ENCODE measurements at places on chromosomes 16 and 17.

GRCh38 chr17:73420897-73421296, 109.1 kb upstream of the CDC42EP4 start:
- no peak for DNase-seq

- DNase-seq: peak; percentile 73
Observed at GRCh38 chr16:89241187-89242007, 23.9 kb downstream of the ZNF778 start.

GRCh38 chr16:83813823-83814658, 6.3 kb downstream of the HSBP1 start:
- DNase-seq: no peak

DNA sequence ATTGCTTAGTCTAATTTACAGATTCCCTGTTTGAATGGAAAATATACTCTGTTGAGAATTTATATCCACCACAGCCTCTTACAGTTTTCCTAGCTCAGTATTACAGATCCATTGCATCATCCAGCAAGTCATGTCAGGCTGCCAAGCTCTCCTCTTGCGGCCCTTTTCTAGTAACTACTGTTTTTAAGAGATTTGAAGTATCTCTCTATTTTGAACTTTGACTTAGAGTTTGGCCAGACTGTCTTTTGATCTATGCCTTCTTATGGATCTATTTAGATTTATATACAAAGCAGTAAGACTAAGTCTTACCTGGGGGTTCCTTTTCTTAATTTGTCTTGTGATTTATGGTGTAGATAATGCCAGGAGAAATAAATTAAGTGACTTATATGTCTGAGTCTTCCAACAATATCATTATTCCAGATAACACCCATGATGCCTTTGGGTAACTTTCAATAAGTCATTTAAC, 53.1 kb upstream of the ABCC11 start:
- no peak for DNase-seq

- no peak for DNase-seq
Observed at GRCh38 chr17:15247891-15248529, 17.1 kb downstream of the PMP22 start.

GRCh38 chr16:31464348-31464769, 5.1 kb downstream of the ARMC5 start:
- no peak for DNase-seq

- no peak for DNase-seq
Observed at GRCh38 chr16:10663146-10663545, 31.6 kb downstream of the TEKT5 start.

DNA sequence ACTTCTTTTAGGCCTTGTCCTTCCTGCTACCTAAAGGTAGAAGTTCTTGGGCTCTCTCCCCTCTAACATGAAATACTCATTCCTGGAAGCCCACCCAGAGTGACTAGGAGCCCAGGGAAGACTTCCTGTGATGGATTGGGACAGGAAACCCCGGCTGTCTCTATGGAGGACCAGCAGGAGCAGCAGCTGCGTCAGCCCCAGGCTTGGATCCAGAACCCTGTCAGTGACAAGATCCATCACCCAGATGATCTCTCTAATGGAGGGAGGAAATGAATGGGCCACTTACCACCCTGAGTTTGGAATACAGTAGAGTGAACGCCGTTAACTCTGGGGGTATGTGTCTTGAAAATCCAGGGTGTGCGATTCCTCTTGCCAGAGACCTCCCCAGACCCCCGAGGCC, 195.7 kb upstream of the WSCD1 start:
- no peak for DNase-seq

GRCh38 chr17:71376933-71377332, 743.9 kb upstream of the SOX9 start:
- DNase-seq: no peak

- DNase-seq: no peak
Observed at GRCh38 chr17:58316260-58316960, 12.2 kb downstream of the TSPOAP1 start.

DNA sequence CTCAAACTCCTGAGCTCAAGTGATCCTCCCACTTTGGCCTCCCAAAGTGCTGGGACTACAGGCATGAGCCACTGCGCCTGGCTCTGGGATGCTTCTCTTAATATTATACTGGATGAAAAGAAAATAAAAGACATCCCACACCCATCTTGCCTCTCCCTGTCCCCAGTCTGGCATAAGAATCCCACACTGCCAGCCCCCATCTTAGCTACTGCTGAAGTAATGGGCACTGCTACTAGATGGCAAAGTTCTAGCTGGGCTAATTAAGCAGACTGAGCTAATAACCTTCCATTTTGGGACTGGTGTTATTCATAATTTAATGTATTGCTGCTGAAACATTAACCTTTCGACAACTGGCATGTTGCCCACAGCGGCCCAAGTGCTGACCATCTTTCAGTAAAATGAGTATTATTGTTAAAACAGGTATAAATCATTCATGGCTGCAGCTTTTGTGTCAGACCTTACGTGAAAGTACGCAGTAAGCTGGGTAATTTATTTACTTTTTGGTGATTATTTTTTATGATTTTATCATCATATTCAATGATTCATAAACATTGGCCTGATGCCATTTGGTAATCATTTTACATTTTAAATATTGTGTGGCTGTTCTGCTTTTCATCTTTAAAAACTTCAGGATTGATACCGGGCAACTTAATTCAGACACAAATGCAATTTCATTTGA, 47.4 kb upstream of the ZFHX3 start:
- DNase-seq: no peak

GRCh38 chr17:9905078-9905415, at the start of gene RCVRN:
RCVRN (minus strand) TSS chr17:9905271; CDS start chr17:9905180, 91 bp downstream.
- no peak for DNase-seq

- DNase-seq: no peak
Observed at GRCh38 chr16:81502396-81503070, 57.9 kb downstream of the CMIP start.

DNA sequence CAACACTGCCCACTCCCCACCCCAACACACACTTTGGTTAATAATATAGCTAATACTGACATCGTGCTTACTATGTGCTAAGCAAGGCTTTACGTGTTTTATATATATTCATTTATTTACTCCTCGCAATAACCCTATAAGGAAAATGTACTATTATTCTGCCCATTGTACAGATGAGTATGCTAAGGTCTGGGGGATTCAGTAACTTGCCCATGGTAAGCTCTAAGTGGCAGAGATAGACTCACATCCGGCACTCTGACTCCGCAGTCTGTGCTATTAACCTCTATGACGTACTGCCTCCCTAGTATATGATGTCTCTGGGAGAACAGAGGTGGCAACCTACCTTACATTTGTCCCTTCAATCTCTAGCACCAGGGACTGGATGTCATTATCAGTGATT, 12.7 kb downstream of the CFAP20 start:
- DNase-seq: no peak

DNA sequence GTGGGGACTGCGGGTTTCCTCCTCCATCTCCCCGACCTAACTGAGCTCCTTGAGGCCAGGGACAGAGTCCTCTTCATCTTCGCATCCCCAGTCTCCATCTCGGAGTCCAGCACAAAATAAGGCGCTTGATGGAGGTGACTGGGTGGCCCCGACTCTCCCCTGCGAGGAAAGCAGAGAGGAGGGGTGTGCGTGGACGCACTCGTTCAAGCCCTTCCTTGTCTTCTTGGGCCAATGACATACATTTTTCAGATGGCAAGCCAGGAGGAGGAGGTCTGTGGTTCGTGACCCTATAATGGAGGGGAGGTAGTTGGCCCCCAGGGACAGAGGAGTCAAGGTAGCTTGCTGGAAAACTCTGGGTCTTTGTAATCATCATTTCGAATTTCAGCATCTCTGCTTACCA, 17.2 kb downstream of the CRISPLD2 start:
- DNase-seq: no peak

DNA sequence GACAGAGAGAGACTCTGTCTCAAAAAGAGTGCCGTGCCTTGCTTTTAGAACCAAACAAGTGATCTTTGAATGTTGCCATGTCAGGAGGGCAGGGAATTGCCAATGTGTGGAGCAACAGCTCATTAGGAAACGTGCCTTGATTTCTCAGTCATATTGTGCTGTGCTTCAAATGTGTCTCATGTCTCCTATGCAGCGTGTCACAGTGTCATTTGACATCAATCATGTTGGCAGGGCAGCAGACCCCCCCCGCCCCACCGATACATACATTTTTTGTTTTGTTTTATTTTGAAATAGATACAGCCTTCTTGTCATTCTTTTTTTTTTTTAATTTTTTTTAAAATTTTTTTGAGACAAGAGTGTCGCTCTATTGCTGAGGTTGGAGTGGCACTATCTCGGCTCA, 22.1 kb downstream of the MRC2 start:
- no peak for DNase-seq

DNA sequence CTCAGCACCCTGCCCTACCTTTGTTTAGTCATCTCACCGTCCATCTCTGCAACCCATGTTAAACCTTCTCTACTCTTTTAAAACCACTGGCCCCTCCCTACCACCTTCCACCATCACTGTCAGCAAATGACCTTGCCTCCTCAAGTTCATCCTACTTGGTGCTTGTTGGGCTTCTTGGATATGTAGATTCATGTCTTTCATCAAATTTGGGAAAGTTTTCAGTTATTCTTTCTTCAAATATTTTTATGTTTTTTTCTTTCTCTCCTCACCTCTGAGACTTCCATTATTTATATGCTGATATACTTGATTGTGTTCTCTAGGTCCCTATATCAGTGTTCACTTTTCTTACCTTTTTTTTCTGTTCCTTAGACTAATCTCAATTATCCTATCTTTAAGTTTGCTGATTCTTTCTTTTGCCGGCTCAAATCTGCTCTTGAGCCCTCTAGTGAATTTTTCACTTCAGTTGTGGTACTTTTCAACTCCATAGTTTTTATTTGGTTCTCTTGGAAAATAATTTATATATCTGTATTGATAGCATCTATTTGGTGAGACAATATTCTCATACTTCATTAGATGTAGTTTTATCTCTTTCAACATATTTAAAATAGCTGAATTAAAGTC, 28.7 kb upstream of the ALDH3A2 start:
- no peak for DNase-seq

DNA sequence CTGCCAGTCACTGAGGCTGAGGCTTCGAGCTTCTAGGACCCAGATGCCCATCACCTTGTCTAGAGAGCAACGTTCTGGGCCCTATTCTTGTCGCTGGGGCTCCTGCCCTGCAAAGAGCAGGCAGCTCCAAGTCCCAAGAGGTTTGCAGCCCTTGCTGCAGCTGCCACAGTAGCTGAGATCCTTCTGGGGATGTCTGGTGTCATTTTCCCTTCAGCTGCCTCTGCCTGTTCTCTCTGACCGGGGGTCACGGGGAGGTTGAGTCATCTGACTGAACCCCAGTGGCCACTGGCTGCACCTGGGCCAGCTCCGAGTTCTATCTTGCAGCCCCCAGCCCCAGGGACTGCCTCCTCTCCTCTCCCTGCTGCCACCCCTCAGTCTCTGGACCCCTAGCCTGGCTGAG, 4.9 kb downstream of the WSCD1 start:
- no peak for DNase-seq

DNA sequence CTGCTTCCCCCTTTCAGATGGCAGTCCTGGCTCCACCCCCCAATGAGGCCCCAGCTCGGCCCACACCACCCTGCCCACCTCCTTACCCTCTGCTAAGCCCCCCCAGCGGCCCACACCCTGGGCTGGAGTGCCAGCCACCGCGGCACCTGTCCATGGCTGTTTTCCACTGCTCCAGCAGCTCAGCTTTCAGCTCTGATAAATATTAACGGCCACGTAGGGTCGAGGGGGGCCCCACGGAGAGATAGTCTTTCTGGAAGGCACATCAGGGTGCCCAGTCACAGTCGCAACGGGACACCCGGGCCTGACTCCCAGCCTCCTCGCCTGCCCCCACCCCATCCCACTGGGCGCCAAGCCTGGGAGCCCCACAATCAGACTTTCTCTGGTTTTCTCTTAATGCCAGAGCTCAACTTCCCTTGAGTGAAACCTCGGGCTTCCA, 46.5 kb upstream of the CIBAR2 start:
- no peak for DNase-seq

- DNase-seq: no peak
Observed at GRCh38 chr17:13874817-13875216, 194.5 kb upstream of the COX10 start.

GRCh38 chr17:12528036-12528435, 137.7 kb upstream of the MYOCD start:
- DNase-seq: no peak

DNA sequence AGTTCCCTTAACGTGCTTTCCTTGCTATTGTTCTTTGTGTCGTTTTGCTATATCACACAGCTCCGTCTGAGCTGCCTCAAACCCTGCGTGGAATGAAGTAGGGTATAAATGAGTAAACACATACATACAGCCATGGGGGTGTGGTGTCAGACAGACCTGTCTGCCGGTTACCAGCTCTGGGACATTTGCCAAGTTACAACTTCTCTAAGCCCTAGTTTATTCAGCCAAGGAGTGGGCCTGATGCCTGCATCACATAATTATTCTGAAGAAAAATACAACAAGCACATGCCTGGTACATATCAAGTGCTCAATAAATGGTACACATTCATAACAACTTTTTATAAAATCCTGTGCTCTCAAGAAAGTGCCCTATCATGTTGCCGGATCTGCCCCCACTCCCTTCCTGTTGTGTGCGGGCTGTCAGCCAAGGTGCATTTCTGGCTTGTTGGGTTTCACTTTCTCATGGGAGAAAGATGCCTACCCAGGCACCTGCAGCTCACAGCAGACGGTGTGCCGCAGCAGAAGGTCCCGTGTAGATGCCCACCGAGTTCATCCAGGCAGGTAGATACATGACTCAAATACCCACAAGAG, 30.5 kb downstream of the SMPD3 start:
- DNase-seq: peak; percentile 62

GRCh38 chr16:17230932-17231581, 239.7 kb downstream of the XYLT1 start:
- no peak for DNase-seq

GRCh38 chr16:53899431-53899830, 195.5 kb downstream of the FTO start:
- DNase-seq: no peak

- DNase-seq: peak; percentile 83
Observed at GRCh38 chr16:3182608-3183444, 5.2 kb upstream of the OR1F1 start.

DNA sequence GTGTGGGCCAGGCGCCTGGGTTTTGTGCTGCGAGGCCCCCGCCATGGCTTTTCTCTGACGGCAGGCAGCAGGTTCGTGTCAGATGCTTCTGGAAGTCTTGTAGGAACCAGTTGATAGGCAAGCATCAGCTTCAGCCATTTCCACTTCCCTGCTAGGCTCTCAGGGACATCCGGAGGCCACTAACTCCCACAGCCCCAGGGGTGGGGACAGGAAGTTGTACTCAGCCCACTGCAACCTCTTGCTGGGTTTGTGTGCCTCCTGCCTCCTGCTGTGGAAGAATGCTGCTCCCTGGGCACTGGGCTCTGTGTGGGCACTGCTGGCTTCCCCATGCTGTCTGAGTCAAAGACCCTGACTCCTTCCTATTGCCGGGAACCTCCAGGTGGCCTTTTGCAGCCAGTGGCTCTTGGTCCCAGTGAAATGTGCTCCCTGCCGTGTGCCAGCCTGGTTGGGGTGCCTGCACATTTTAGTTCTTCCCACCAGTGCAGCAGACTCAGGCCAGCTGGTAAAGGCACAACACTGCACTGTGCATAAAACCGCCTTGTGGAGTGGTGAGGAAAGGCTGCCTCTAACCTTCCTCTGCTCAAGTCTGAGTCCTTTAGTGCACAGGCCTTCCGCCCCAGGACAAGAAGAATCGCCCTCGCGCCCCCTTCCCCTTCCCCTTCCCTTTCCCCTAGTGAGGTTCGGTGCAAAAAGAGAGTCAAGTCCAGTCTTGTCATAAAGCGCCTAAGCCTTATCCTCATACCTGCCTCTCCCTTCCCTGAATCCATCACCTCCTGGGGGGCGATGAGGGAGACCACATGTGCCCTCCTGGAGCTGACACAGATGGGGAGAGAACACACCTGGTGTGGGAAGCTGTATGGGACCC, 16.6 kb downstream of the LDHD start:
- peak; percentile 58 for DNase-seq

GRCh38 chr16:56965149-56966092, 3.7 kb downstream of the CETP start:
- DNase-seq: no peak
